ENCODE measurements at places on chromosomes 7 and 10.

DNA sequence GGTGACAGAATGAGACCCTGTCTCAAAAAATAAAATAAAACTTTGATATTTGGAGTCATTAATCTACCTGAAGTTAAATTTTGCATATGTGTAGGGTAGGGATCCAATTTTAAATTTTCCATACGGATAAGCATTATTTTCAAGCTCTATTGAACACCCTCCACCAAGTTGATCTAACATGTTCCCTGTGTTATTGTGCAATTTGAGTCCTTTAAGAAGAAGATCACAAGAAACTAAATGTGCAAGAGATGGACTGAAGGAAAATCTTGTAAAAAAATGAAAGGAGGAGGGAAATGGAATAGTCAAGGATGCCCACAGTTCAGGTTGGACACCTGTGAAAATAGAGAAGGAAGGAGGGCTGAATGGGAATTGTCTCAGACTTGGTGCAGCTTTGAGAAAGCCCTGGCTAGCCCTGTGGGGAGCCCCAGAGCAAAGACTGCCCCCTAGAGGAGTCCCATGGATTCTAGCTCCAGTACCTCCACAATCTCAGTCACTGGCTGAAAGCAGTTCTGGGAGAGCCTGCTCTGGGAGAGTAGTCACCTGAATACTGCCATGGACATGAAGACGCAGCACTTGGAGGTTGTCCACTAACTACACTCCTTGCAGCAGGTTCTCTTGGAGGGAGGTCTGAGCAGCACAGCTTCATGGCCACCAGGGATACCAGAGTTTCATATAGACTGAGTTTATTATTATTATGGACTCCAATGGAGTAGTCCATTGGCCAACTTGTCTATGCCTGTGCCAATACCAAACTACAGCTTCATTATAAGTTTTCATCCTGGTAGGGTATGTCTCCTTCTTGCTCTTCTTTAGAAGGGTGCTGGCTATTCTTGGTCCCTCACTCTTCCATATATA is 5.7 kb upstream of the TIAL1 start:
- DNase-seq = peak; percentile 45

DNA sequence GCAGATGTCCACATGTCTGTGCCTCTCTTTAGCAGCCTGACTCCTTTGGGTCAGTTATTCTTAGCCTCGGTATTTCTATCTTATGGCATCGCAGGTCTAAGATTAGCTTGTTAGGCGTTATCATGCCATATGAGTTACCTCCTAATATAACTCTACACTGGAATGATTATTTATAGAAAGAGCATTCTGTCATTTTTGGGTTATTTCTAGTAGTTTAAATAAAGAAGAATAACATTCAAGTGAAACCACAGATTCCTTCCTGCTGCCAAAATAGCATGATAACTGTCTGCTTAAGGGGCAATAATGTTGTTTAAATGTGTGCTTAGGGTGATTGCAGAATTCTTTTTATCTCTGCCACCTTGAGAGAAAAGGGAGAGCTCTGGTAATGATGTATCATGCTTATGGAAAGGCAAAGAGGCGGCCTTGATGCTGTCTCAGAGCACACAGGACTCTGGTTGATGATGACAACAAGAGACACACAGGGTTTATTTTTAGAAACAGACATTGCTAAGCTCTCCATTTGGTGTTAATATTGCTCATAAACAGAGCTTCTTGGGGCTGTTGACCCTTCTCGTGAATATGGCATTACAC is 10.4 kb downstream of the HDAC9 start:
- DNase-seq = peak; percentile 58

DNA sequence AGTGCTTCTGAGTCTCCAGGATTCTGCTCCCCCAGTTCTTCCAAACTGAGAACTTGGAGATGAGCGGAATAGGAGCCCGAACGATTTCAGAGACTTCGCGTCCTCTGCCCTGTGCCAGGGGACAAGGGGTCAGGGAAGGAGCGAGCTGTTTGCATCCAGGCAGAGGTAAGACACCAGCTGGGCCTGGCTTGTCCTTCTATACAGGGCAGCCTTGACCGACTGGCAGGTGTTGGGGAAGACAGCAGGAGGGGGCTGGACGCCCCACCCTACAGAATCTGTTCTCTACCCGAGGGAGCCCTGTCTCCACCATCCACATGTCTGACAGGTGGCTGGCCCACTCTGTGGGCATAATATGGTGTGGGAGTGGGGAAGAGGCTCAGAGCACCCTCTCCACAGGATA is 7.1 kb downstream of the SPOCK2 start:
- no peak for DNase-seq

DNA sequence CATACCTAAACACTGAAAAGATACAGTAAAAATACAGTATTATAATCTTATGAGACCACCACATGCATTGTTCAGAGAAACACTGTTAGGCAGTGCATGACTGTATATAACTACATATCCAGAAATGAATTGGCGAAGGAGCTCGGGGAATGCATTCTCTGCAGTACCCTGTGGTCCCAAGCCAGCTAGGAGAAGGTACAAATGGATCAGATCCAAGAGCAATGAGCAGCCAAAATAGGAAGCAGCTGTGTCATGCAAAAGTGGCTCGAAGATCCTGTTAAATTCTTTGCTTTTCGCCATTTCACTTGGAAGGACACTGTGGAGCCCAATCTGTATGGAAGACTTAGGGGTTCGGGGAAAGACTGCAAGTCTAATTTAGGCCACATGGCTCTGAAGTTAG is 334.8 kb downstream of the TNS3 start:
- DNase-seq = no peak

GRCh38 chr7:77538281-77539212 is 1.5 kb downstream of the PTPN12 start:
- peak; percentile 41 for DNase-seq

- DNase-seq = no peak
Measured at GRCh38 chr7:111998326-111998725, 207.9 kb downstream of the DOCK4 start.

- peak; percentile 26 for DNase-seq
Measured at GRCh38 chr10:33134011-33134751, 176.2 kb upstream of the ITGB1 start.

DNA sequence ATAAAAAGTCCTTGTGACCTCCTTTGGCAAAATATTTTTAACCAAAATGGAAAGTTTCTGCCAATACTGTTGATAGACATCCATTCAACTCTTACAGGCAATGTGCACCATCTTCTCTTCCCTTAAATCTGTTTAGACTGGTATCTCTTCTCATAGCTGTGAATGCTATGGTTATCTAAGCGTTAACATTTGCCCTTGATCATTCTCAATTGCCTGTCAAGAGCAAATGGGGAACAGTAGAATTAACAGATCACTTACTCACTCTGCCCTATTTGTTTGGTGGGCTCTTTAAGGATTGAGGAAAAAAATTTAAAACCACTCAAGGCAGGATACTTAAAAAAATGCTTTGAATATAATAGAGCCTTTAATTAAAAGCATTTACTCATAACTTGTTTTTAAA is 808.4 kb downstream of the NXPH1 start:
- no peak for DNase-seq

- no peak for DNase-seq
Measured at GRCh38 chr7:101784292-101785127, 32.9 kb upstream of the CUX1 start.

DNA sequence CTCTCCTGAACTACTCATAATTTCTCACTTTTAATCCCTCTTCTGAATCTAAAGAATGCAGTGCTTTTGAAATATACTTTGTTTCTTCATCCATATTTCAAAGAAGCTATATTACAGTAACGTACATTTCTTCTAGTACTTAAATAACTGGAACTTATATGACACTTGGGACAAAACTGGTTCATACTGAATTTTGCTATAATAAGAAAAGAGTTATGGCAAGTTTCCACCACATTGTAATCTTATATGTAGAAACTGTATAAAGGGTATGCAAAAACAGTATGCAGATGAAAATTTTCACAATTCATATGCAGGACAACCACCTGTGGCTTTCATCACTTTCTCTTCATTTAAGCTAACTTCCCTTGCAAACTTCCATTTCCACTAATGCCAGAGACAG is 785.7 kb downstream of the CNTNAP2 start:
- no peak for DNase-seq

GRCh38 chr10:113518816-113519591 is 33.8 kb upstream of the HABP2 start:
- no peak for DNase-seq

- no peak for DNase-seq
Measured at GRCh38 chr10:75418712-75419111, 12.7 kb upstream of the LRMDA start.

Data from GM12865 (cell line).